ENCODE measurements at places on chromosomes 2 and 18. TPM values are rescaled to one million over a fixed set of nuclear protein-coding genes. Genes with fewer than 3 reads are reported as not detected.

PPM1B gene
- 73.4 TPM for total RNA-seq

STK39 gene
- total RNA-seq = 110 TPM

DNA sequence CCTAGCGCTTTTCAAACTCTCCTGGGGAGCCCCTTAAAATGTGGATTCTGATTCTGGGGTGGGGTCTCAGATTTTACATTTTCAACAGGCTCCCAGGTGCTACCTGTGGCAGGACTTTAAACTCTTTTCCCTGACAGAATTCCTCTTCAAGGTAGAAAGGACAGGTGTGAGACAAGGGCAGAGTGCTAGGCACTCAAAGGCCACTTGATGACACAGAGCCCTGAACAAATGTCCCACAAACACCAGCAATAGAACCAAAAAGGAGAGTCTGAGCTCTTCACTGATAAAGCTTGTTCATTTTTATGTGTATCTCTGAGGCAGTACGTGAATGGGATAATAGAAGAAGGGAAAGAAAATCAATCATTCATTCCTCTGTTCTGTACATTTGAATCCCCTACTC lies 77.7 kb upstream of the PELI1 start:
- no peak for DNase-seq

- peak; percentile 32 for DNase-seq
Observed at GRCh38 chr2:27370816-27371620, 602 bp downstream of the SNX17 start.

- DNase-seq = no peak
Observed at GRCh38 chr2:74164761-74165160, 13.9 kb downstream of the MOB1A start.

GRCh38 chr2:79512442-79513401 lies at the start of gene CTNNA2:
Gene CTNNA2 (plus strand): TSS chr2:79513051.
- peak; percentile 69 for DNase-seq

DNA sequence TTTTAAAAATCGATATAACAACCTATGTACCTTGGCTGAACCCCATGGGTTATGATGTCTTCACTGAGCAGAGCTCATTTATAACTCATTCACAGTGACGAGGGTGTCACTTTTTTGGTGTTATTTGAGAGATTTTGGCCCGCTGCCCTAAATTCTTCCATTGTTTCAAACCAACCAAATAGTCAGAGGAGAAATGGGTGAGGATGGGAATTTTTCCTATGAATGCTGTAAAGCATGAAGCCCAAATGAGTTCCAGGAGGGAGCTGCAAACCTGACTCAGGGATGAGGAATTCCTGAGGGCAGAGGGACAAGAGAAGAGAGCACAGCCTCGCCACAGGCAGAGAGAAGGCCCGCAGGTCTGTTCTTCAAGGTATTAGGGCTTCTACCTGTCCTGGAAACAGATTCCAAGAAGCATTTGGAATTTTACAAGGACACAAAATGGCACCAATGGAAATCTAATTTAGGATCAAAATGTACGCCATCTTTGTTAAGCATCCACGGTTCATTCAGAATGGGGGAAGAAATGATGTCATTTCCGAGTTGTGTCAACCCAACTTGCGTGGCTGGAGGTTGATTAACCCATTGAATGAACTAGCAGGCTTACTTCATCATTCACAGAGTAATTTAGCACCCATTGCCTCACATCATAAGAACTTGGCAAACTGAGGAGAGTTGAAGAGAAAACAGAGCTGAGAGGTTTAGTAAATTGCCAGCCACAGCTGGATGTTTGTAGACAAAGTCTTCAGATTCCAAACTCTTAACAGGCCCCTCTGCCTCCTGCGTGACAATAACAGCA lies 133.5 kb downstream of the LAMA3 start:
- DNase-seq = no peak

DNA sequence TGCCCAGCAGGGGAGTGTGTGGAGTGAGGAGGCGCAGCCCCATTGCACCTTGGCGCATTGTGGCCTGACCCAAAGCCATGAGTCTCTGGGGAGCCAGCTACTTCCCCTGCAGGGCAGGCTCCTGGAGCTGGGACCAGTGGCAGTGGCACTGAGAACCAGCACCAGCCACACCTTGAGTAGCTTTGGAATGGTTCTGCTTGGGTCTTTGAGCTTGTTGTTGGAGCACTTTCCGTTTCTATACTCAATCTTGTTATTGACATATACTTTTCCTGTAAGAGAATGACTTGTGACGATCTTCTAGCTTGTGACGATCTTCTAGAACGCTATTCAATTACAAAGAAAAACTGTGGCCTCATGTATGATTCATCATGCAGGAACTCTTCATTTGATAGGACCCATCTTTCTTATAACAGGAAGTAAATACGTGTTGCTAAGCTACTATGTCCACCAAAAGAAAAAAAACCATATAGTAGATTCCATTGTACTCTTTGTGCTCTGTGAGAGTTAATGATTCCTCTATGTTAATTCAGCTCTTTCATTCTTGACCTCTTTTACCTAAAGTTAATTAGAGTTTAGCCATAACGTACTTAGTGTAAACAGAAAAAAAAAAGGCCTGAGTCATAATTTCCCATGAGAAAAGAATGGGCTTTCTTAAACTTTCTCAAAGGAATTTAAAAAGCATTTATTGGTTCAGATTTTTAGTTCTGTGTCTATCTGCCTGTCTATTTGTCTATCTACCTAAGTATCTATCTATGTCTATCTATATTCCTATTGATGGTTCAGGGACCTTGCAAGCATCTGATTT lies 113.1 kb downstream of the GATA6 start:
- DNase-seq = peak; percentile 69

DNA sequence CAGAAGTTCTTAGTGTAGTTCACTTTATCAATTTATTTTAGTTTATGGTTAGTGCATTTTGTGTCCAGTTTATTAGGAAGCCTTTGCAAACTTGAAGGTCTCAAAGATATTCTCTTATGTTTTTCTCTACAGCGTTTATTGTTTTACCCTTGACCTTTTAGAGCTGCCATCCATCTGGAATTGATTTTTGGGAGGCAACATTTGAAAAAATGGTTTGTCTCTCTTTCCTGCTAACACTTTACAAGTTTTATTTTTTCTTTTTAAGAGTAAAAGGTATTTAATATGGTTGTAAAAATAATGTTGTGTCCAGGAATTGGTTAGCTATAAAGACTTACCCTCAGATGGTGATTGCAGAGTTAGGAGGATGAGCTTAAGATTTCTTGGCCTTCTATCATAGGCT lies 14.0 kb downstream of the GORASP2 start:
- no peak for DNase-seq

DNA sequence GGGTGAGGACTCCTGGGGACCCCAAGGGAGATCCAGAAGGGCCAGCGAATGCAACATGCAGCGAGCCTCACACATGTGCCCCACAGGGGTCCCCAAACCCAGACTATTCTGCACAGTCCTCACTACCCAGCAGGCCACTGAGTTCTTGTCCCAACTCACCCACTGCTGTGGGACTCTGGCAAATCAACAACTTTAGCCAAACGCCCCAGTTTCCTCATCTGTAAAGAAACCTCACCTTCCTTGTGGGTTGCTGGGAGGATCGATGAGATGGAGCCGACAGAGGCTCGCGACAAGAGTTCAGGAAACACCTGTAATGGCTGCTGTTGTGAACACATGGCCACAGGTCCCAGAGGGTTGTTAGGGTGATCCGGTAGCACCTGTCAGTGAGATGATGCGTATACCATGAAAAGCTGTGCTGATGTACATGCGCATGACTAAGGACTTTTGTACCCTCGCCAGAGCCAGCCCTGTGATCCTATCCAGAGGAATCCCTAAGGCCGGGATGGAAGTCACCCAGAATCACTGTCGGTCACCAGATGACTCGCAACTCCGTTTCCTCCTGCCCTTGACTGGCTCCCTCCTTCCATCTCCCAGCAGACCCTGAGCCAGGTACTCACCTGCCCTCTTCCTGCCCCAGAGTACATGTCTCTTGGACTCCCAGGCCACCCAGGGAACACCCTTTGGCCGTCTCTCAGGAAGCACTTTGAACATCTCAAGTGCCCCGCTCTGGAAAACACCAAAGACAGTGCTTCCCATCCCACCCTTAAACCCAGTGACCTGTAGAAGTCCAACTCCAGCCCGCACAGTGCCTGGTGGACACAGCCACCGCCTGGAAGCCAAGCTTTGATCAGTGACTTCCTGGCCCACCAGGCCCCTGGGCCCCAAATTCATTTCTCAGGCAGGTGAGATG lies 103.3 kb upstream of the ID2 start:
- no peak for DNase-seq

- no peak for DNase-seq
Observed at GRCh38 chr2:203808046-203808750, 59.4 kb upstream of the CTLA4 start.

Data from Calu3 (cell line).